NCI-H446 treated with DMSO at 0.1 percent for 48 hours (cell line): ENCODE measurements at places on chromosomes 3 and 15.

DNA sequence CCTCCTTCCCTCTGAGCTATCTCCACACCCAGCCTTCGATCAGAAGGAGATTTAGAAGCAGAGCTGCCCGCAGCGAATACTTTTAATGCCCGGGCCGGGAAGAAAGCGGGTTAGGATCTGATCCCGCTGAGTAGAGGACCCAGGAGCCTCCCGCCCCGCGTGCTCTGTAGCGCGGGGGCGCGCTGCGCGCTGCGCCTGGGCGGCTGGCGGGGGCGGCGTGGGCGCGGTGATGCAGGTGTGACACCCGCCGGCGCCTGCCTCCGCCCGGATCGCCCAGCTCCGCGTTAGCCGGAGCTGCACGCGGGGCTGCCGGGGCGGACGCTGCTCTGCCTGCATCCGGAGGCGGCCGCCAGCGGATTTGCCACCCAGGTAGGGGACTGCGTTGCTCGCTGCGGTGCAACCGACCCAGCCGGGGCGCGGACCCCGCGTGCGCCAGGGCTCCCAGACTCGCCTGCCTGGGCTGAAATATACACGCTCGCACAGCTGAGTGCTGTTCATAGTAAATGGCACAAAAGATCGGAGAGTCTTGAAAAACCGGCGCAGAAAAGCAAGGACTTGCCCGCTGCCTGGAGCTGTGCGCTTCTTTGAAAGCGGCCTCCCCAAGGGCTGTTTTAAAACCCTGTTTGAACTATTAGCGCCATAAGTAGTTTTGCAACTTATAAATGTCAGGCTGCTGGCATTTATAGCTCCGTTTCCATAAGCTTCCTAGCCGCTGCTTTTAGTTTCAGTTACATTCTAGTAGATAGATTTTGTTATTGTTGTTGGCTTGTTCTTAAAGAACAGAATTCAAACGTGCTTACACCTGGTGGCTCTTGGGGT is at the start of gene SV2B:
SV2B (plus strand) TSS at position 263 of the 819 bp plus-strand sequence. CDS start 126,007 bp downstream, outside the sequence.
- DNase-seq = no peak

GRCh38 chr3:138461896-138462295 is 27.5 kb downstream of the ESYT3 start:
- no peak for DNase-seq

DNA sequence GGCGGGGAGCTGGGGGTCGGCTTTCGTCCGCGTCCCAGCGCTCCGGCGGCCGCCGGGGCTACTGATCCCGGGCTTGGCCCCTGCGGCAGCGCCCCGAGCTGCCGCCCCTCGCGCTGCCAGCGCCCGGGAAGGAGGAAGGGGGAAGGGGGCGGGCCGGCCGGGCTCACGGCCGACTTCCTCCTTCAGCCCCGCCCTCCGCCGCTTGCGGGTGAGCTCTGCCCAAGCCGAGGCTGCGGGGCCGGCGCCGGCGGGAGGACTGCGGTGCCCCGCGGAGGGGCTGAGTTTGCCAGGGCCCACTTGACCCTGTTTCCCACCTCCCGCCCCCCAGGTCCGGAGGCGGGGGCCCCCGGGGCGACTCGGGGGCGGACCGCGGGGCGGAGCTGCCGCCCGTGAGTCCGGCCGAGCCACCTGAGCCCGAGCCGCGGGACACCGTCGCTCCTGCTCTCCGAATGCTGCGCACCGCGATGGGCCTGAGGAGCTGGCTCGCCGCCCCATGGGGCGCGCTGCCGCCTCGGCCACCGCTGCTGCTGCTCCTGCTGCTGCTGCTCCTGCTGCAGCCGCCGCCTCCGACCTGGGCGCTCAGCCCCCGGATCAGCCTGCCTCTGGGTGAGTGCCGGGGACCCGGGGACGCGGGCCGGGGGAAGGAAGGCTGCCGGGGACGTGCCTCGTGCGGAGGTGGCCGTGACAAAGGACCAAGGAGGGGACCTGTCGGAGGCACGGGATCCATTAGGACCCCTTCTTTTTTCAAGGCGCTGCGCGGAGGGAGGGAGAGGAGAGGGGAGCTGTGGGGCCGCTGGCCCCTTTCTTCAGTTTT is at the start of gene SEMA4B:
SEMA4B (plus strand) TSS at position 201 of the 814 bp plus-strand sequence; CDS start at position 450, 249 bp downstream.
- no peak for DNase-seq

DNA sequence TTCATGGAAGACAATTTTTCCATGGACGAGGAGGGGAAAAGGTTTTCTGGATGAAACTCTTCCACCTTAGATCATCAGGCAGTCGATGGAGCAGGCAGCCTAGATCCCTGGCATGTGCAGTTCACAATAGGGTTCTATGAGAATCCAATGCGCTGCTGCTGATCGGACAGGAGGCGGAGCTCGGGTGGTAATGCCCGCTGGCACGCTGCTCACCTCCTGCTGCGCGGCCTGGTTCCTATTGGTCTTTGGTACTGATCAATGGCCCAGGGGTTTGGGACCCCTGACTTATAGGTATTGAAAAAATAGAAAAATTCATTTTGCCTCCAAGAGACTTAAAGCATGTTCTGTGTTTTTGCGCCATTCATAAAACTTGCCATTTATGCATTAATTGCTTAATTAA is 793.9 kb upstream of the NR2F2 start:
- DNase-seq = no peak

- DNase-seq = no peak
These were observed 109.1 kb downstream of the UBE3A start for GRCh38 chr15:25329696-25330095.

GRCh38 chr3:161197855-161198850 is 23.0 kb upstream of the NMD3 start:
- DNase-seq = no peak

DNA sequence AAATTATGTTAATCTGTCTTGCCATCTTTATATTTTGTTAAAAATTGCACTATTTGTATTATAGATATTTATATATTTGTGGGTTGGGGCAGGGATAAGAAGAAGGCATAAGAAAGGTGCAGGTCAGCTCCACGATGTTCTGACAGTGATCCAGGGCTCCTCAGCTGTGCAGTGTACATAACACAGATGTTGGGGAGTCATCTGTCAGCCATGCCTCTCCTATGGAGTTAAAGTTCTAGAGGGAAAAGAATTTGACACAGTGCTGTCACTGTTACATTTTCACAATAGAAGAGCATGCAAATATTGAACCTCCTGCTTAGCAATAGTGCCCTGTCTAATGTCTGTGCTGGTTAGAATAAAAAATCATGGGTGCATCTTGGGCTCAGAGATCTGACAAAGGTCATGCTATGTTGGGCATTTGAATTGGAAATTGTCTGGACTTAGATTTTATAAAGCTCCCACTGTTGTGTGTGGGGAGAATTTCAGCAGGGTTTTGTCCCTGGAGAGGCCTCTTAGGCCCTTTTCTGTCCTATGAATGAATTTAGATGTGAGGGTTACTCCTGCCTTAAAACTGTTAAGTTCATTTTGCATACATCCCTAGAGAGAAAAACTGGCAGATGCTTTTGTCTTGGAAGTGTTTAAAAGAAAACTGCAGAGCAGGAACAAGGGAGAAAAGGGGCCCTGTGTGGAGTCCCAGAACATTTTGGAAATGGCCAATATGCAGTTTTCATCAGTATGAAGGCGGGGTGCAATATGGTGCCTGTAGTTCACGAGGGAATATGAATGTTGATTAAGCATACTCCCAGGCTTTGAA is 20.4 kb downstream of the CDIN1 start:
- no peak for DNase-seq

- DNase-seq = peak; percentile 14
These were observed 688 bp downstream of the SETD5 start for GRCh38 chr3:9397906-9398699.

DNA sequence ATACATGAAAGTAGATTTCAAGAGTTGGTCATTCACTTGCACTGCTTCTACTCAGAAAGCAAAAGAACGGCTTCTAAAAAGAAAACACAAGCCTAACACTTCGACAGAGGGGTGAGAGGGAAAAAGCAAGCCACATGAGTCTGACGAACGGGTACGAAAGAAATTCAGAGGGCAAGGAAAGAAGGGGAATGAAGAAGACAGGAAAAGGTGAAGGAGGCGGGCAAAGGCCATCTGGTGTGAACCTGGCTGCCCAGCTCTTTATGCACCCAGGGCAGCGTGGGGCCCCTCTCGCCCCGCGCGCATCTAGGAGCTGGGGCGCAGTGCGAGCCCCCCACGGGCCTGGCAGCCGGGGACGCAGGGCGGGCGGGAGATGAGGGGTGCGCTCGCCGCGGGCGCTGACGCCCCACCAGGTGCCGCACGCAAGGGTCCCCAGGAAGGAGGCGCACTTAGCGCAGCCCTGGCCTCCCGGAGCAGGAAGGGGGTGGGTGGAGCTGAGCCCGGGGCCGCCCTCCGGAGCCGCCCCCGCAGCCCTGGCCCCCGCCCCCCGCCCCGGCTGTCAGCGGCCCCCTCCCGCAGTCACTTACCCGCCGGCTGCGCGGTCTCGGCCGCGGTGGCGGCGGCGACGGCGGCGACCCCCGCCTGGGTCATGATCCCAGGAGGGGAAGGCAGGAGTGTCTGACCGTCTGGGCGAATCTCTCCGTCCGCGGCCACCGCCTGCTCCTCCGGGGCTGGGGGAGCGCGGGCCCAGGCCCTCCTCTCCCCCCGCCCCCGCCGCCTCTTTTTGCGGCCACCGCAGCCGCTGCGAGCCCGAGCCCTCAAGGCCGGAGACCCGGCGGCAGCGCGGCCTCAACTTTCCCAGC is at the start of gene USF3:
USF3 (minus strand) TSS at position 857 of the 860 bp plus-strand sequence. CDS start 21,764 bp downstream, outside the sequence.
- peak; percentile 35 for DNase-seq

- no peak for DNase-seq
These were observed 1.3 kb downstream of the ELL3 start for GRCh38 chr15:43775411-43775965.

- DNase-seq = no peak
These were observed 86.8 kb downstream of the LIPC start for GRCh38 chr15:58518626-58519025.

DNA sequence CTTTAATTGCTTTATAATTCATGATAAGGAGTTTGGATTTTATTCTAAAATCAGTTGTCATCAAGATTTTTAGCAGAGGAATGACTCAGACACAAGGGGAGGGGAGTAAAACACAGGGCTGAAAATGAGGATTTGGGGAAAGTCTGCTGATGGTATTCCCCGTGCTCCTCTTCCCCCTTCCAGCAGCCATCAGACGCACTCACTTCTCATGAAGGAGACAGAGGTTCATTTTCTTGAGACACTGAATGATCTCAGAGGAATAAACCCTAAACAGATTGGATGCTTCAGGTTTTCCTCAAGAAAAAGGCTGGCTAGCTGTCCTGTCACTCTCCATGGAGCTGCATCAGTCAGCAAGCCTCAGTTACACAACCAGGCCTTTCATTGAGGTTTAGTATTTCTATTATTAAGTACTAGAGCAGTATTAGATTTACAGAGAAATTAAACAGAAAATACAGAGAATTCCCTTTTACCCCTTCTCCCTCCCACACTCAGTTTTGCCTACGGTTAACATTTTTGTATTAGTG is 166.4 kb downstream of the C3orf70 start:
- DNase-seq = no peak

DNA sequence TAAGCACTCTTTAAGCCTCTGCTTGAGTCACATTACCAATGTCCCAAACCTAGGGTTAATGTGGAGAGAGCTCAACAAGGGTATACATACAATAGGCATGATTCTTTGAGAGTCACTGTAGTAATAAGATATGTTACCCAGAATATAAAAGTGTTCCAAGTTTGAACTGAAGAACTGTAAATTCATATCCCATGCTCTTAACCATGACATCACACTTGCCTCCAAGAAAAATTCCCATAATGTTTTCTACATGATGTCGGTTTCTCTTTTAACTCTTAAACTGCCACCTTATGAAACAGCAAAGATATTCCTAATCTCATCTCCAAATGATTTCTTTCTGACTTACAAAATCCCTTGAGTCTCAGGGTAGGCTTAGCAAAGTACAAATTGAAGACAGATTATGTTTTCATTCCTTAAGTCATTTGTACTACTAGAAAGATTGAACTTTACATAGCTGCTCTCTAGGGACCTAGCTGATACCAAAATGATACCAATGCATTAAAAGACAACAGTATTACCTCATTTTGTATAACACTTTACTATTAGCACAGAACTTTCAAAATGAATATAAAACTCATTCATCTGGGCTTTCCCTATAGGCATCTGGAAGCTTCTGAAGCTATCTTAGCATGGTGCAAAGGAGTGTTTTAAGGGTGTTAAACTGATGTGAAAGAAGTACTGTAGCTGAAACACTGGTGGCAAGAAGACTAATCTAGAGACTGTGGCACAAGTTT is 127.1 kb downstream of the KCNMB2 start:
- DNase-seq = no peak

GRCh38 chr3:152089528-152089927 is 179.2 kb upstream of the MBNL1 start:
- no peak for DNase-seq

GRCh38 chr3:15630646-15631350 is 29.3 kb downstream of the BTD start:
- DNase-seq = no peak
